Small intestine (tissue), 16 donors: ENCODE measurements at places on chromosomes 13 and 19. TPM values are rescaled to one million over a fixed set of nuclear protein-coding genes. Genes with fewer than 3 reads are reported as not detected.

GRCh38 chr13:20921572-20921971, 19.0 kb upstream of the XPO4 start:
- no peaks in the 10 kb centered on the region for H3K4me1 ChIP-seq
- no peak overlapping the region for H3K27ac ChIP-seq
- H3K4me3 ChIP-seq = no peak overlapping the region
- no peak for DNase-seq

DNA sequence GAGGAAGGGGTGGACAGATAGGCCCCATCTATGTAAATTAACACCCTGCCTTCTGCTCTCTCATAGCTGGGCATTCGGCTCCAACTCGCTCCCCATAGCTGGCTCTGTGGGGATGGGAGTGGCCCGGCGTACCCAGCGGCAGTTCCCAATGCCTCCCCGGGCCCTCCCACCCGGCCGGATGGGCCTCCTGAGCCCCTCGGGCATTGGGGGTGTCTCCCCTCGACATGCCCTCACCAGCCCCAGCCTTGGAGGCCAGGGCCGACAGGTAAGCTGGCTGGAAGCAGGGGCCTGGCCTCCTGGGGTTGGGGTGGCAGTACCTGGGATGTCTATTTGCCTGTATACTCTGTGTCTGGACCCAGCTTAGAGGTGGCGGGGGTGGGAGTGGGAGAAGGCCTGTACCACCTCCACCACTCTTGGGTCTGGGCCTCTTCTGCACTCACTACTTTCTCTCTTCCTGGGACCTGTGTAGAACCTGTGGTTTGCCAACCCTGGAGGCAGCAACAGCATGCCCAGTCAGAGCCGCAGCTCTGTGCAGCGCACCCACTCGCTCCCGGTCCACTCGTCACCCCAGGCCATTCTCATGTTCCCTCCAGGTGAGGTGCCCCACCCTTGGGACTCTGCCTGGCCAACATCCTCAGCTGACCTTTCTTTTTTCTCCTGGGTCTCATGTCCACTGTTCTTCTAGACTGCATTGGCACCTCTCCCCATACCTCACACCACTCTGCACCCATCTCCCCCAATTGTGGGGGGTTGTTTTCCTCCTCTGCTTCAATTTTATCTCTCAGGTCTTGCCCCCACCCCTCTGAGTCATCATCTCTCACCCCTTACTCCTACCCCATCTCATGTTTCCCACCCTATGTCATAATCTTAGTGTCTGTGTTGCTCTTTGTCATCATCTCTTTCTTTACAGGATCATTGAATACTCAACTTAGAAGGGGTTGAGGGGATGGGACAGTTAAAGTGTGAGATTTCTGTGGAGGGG, 10.1 kb downstream of the PAF1 start:
- no peaks in the 10 kb centered on the region for H3K4me1 ChIP-seq
- DNase-seq = no peak
- H3K4me3 ChIP-seq = no peak overlapping the region
- H3K36me3 ChIP-seq = peaks cover 12% of the 10 kb centered on the region

GRCh38 chr13:99288089-99288488, 19.1 kb downstream of the GPR183 start:
- H3K4me1 ChIP-seq = peaks cover 5% of the 10 kb centered on the region
- H3K36me3 ChIP-seq = no peaks in the 10 kb centered on the region
- DNase-seq = no peak
- H3K27me3 ChIP-seq = no peaks in the 10 kb centered on the region

The FCGBP gene
- 17.0 TPM for polyA plus RNA-seq

The PSPN gene
- 1.3 TPM for polyA plus RNA-seq
